Naive B cell (primary cell): ENCODE measurements at places on chromosomes 7 and 10. TPM values are rescaled to one million over a fixed set of nuclear protein-coding genes. Genes with fewer than 3 reads are reported as not detected.

GRCh38 chr7:139855498-139856270 lies 26.6 kb downstream of the TBXAS1 start:
- peaks cover 37% of the 10 kb centered on the region for H3K4me1 ChIP-seq
- DNase-seq, result peak; percentile 18
- no peak overlapping the region for H3K4me3 ChIP-seq
- peak overlapping the region; percentile 72 for H3K27ac ChIP-seq
- H3K27me3 ChIP-seq, result no peaks in the 10 kb centered on the region
- no peaks in the 10 kb centered on the region for H3K36me3 ChIP-seq

- peak overlapping the region; percentile 93 for H3K4me3 ChIP-seq
- peaks cover 17% of the 10 kb centered on the region for H3K4me1 ChIP-seq
- H3K36me3 ChIP-seq, result peaks cover 8% of the 10 kb centered on the region
These were observed 43.4 kb downstream of the LDB3 start for GRCh38 chr10:86711513-86712316.

- no peaks in the 10 kb centered on the region for H3K36me3 ChIP-seq
- no peak overlapping the region for H3K4me3 ChIP-seq
- DNase-seq, result no peak
These were observed 9.6 kb upstream of the TRIM56 start for GRCh38 chr7:101075646-101076045.

GRCh38 chr7:27213433-27214238 lies 13.7 kb upstream of the HOXA13 start:
- no peak overlapping the region for H3K27ac ChIP-seq
- DNase-seq, result no peak
- peaks cover 7% of the 10 kb centered on the region for H3K36me3 ChIP-seq

DNA sequence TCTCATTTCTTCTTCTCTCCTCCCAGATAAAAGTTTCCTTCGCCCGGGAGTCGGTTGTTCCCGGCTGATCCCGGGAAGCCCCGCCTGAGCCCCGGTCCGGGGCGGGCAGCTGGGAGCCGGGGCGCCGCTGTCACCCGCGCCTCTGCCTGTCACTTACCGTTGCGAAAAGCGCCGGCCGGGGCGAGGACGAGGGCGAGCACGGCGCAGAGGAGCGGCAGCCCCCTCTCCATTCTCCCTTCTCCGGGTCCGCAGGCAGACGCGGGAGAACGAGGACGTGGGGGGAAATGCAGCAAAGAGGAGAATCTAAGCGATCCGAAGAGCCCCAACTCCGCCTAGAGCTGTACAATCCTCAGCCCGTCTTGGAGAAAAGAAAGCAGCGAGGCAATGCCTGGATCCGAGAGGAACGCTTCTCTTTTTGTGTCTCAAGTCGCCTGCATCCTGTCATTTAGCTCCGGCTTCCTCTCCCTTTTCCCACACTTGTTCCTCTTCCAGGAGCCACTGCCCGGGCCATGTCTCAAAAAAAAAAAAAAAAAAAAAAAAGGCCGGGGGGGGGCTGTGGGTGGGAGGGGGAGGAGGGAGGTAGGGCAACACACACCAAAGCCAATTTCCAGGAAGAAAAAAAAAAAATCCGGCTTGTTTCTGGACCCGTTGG lies at the start of gene NRP1:
Gene NRP1, minus strand, starts transcription at position 515 of the 652 bp plus-strand sequence. Its CDS starts 285 bp downstream, at position 230.
- H3K4me3 ChIP-seq, result peak within 1 kb of the TSS; percentile 75
- no peak within 1 kb of the TSS for H3K27ac ChIP-seq
- peaks cover 9% of the 10 kb centered on the region for H3K4me1 ChIP-seq
- DNase-seq, result no peak

DNA sequence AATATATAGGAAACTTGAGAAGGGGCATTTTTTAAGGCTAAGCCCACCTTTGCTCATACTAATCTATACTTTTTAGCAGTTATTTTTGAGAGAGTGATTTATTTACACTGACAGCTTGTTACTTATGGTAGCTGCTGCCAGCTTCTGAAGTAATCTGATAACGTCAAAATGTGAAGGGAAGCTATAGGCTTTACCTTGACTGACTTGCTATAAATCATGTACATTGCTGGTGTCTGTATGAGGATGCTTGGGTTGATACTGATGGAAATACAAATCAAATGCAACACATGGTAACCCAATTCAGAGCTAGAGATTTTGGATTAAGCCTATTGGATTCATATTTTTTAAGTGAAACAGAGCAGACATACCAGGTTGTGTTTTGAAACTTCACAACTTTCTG lies 299.4 kb downstream of the LRMDA start:
- no peak for DNase-seq
- no peak overlapping the region for H3K4me3 ChIP-seq
- no peak overlapping the region for H3K27ac ChIP-seq
- no peaks in the 10 kb centered on the region for H3K4me1 ChIP-seq
- H3K36me3 ChIP-seq, result no peaks in the 10 kb centered on the region

PRRT4 gene
- not detected for polyA plus RNA-seq

GARIN1A gene
- 0.08 TPM for polyA plus RNA-seq

TMEM140 gene
- polyA plus RNA-seq, result 17.0 TPM

LRRC61 gene
- polyA plus RNA-seq, result 25.9 TPM
